ENCODE measurements at places on chromosomes 3 and 15.

GRCh38 chr3:146839727-146840375, 234.7 kb upstream of the PLSCR5 start:
- no peak for DNase-seq

DNA sequence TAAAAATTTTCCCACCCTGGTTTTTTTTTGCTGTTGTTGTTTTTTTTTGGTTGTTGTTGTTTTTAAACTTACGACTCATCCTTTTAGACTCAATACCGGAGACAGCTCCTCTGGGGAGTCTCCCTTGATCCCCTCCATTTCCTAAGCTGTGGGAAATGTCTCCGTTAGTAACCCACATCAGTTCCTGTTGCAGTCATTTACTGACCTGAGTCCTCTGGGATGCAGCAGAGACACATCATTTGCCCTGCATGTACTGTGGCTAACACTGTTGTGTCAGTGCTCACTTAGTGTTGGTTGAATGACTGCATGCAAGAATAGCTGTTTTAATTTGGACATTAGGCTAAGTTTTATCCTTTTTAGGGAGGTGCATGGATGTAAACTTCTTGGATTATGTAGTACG, 83.8 kb downstream of the MBNL1 start:
- no peak for DNase-seq

GRCh38 chr15:63340353-63340752, 41.3 kb downstream of the CA12 start:
- no peak for DNase-seq

DNA sequence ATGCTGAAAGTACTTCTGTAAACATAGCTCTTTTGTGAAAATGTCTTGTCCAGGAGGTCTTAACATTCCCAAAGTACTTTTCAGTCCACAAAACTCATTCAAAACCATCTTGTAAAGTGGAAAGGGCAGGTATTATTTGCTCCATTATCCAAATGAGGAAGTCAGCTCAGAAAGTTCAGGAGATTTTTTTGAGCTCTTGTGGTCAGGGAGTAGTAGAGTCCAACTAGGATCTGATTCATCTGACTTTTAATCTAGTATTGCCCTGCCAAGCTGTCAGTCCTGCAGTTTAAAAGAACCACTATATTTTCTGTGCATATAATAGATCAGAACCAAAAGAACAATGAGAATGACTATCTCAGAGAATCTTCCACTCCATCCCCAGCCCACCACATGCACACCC, 83.5 kb downstream of the FOXB1 start:
- no peak for DNase-seq

DNA sequence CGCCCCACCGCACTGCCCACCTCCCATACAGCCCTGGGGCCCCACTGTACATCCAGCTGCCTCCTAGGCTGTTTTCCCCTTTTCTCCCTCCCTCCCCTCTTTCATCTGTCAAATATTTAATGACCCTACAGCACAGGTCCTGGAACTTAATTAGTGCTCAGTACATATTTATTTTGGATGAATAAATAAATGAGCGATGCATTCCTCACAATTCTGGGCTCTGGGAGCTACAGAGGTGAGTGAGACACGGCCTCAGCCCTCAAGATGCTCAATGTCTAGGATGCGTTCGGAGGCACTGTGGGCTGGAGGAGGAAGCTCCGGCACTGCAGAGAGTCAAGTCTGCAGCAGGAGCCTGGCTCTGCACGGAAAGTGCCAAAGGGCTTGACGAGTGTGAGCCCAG, 175.0 kb downstream of the FAM43A start:
- DNase-seq = no peak

DNA sequence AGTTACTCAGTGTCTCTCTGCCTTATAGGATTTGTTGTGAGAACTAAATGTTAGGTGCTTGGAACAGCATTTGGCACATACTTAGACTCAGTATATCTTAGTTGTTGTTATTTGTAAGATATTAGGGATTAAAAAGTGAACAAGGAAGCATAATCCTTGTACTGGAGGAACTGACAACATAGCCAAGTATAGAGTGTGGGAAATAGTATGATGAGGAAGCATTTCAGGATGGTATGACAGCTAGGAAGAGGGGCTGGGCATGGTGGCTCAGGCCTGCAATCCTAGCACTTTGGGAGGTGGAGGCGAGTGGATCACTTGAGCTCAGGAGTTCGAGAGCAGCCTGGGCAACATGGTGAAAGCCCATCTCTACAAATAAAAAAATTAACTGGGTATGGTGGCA, 16.6 kb upstream of the GCNT3 start:
- no peak for DNase-seq
